ENCODE measurements at places on chromosomes 12 and 14.

- no peak for DNase-seq
These were observed 15.7 kb downstream of the CHPT1 start for GRCh38 chr12:101713059-101713682.

- no peak for DNase-seq
These were observed 186.1 kb downstream of the TSPAN9 start for GRCh38 chr12:3263282-3263681.

DNA sequence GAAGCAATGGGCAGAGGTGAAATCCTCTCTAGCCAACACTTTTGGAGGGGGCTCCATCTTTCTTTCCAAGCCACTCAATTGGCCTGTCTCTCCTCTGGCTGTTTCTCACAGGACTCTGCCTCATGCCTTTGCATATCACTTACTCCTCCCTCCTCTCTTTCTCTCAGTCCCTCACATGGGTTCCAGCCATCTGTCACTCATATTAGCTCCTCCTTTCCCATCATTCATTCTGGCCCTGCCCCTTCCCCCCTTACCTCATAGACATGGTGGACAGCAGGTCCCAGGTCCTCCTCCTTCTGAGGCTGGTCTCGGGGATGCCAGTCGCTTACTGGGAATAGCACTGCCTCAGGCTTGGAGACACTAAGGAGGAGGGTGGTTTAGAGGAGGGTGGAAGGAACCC, 16.6 kb upstream of the ZNF385A start:
- no peak for DNase-seq

- no peak for DNase-seq
These were observed 723 bp upstream of the NFE2 start for GRCh38 chr12:54301428-54302048.

GRCh38 chr12:67270622-67271021, 1.5 kb downstream of the CAND1 start:
- DNase-seq = no peak

- no peak for DNase-seq
These were observed 201.3 kb downstream of the GPHN start for GRCh38 chr14:66709291-66709690.

DNA sequence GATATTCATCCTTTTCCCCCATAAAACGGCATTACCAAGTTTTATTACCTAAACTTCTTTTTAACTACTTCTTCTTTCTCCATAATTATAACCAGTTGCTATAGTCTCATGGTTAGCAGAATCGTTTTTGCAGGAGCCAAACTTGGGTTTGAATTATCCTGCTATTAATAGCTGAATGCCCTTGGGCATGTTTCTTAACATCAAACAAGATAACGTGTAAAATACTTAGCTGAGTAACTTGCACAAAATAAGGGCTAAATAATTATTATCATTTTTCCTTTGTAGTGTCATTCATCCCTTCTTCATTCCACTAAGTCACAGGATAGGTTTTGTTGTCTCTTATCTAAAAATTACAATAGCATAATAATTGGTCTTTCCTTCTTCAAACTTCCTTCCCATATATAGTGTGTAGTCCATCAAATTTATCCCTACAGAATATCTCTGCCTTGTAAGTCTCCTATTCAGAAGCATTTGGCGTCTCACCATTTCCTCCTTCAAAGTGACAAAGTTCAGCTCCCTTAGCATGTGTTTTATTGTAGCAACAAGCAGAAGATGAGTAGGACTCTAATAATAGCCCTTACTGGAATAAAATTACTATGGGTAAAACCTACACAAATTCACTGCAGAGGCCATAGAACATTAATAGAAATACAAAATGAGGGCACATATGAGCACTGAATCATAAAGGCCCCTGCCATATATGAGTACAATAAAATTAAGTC, 63.8 kb downstream of the FAR2 start:
- DNase-seq = no peak

- no peak for DNase-seq
These were observed 16.6 kb downstream of the SMUG1 start for GRCh38 chr12:54172168-54172567.

DNA sequence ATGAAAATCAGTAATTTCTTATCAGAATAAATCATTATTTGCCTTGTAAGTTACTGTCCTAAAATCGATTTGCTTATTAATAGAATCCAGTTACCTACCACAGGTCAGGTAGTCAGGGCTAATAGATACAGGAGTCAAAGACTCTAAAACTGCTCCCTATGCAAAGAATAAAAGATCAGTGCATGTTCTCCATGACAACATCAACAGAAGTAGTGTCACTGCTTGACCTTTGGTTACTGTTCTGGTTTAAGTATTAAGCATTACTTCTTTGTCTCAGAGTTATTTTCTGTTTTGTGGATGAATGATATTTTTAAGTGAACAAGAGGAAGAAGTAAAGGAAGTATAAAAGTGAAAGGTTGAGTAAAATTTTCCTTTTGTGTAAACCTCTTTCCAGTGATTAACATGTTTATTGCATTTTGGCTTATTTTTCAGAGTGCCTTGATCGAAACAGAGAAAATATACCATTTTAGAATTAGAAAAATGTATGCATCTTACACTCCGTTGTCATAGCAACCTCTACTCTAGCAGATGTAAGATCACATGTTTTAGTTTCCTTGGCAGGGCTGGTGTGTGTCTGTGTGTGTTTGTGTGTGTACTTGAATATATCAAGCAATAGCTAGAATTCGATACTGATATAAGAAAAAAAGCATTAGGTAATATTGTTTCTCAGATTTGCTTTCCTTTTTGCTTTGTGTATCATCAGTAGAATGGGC, 44.7 kb downstream of the ABCD2 start:
- DNase-seq = no peak

DNA sequence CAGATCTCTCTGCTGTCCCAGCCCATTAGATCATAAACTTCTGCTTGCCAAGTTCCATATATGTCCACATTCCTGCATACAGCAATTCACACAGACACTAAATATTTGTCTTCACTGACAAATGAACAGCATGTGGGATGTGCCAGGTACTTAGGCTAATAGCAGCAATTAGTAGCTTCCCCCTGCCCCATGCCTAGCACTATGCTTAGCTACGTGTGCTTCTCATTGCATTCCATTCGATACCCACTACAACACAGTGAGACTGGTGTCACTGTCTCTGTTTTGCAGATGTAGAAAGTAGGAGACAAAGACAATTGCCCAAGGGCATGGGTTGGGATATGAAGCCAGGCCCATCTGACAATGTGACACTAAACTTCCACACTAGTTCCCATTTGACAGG, 308.4 kb downstream of the BCL11B start:
- DNase-seq = no peak

GRCh38 chr12:58487678-58488161, 432.6 kb downstream of the LRIG3 start:
- no peak for DNase-seq

GRCh38 chr14:59439256-59439965, 25.8 kb downstream of the GPR135 start:
- DNase-seq = no peak

- DNase-seq = no peak
These were observed 43.2 kb downstream of the CALM1 start for GRCh38 chr14:90440021-90440451.

DNA sequence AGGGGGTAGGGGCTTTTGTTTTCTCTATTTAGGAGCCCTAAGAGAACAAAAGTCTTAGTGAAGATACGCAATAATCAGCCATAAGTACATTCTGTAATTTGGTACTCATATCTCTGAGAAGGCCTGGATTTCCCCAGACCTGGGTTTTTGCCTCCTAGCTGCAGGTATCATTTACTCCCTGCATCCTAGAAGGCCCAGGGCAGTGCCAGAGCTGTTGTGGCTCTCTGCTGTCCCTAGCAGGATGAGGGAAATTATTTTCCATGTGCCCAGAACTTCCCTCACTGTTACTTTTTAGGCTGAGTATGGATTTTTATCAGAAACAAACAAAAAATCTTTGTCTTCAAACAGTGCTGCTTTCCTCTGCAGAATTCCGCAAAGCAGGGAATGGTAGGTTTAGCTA, 192.5 kb upstream of the SYT1 start:
- no peak for DNase-seq

- no peak for DNase-seq
These were observed 117.4 kb upstream of the SLC38A2 start for GRCh38 chr12:46489951-46490388.

DNA sequence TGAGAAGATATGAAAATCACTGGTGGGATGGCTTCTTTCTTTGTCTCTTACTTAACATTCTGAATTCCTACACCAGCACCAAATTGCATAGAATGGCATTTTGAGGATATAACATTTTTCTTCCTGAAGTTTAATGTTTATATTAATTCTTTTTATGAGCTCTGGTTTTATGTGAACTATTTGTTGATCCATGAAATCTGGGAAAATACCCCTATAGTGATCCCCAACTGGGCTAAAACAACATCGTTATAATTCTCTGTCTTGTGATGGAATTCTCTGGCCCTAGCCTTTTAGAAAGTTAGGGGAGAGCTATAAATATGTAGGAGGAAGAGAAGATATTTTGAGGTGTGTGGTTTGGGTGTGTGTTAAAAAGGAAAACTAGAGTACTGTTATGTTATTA, 29.2 kb downstream of the PELI2 start:
- no peak for DNase-seq

GRCh38 chr12:117226505-117226904, 36.2 kb upstream of the FBXO21 start:
- no peak for DNase-seq
